Stimulated activated CD4-positive, alpha-beta T cell treated with anti-CD3 and anti-CD28 coated beads, Interleukin-15, amount 100 ng/mL, for 1 hour (primary cell): ENCODE measurements at places on chromosomes 11 and 22.

- DNase-seq: no peak
These were observed 22.6 kb downstream of the RPL27A start for GRCh38 chr11:8705146-8705545.

- no peak for DNase-seq
These were observed 21.3 kb upstream of the PATZ1 start for GRCh38 chr22:31367426-31367825.

DNA sequence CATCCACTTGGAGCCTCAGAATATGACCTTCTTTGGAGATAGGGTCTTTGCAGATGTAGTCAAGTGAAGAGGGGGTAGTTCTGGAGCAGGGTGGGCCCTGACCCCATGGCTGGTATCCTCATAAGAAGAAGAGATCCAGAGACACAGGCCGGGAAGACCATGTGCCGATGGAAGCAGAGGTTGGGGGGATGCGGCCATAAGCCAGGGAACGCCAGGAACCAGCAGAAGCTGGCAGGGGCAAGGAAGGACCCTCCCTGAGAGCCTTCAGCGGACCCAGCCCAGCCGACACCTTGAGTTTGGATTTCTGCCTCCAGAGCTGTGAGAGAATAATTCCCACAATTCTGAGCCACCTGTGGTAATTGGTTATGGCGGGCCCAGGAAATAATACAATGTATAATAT lies 26.1 kb upstream of the SMIM38 start:
- no peak for DNase-seq

GRCh38 chr11:123841174-123841573 lies 35.0 kb upstream of the OR6M1 start:
- no peak for DNase-seq
